Esophagus squamous epithelium (tissue), 5 donors: ENCODE measurements at places on chromosomes 13 and 19.

- no peaks in the 10 kb centered on the region for H3K27me3 ChIP-seq
- peaks cover 26% of the 10 kb centered on the region for H3K4me1 ChIP-seq
- no peak for DNase-seq
- H3K4me3 ChIP-seq: peak overlapping the region; percentile 53
- peak overlapping the region; percentile 74 for H3K27ac ChIP-seq
Observed at GRCh38 chr13:113152691-113152983, 5.8 kb upstream of the PROZ start.

DNA sequence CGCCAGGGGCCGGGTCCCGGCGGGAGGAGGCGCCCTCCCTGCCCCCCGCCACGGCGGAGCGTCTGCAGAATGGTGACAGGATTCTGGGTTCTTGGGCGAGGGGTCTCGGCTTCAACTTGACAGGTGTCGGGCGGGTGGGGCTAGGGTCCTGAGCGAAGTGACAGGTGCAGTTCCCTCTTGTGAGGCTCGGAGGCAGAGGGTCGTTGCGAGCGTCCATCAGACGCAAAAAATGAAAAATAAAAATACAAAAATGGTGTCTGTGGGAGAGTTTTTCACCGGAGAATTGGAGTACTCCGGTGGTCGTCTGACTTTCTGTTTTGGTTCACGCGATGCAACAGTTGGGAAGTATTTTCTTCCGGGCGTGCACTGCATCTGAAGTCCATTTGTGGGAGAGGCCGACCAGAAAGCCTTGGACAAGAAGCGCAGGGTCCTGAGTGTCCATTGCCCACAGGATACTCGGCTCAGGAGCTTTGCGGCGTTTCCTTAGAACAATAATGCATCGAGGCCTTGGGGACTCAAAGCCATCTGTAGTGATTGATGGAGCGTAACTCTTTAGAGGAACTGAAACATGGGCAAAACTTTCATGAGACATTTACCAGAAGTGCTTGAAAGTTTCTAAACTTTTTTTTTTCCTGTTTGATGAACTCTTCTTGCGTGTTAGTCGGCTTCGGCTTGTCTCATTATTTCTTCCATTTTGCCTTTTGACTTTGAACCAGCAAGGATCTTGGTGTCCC lies 759 bp downstream of the RB1 start:
- peak overlapping the region; percentile 100 for H3K27ac ChIP-seq
- peaks cover 8% of the 10 kb centered on the region for H3K4me1 ChIP-seq
- H3K4me3 ChIP-seq: peak overlapping the region; percentile 67
- peaks cover 4% of the 10 kb centered on the region for H3K36me3 ChIP-seq

GRCh38 chr13:41302743-41303142 lies 8.3 kb upstream of the NAA16 start:
- H3K4me3 ChIP-seq: no peak overlapping the region
- H3K36me3 ChIP-seq: no peaks in the 10 kb centered on the region
- no peak for DNase-seq
- H3K4me1 ChIP-seq: no peaks in the 10 kb centered on the region

- peaks cover 4% of the 10 kb centered on the region for H3K4me1 ChIP-seq
- H3K27ac ChIP-seq: no peak overlapping the region
- no peaks in the 10 kb centered on the region for H3K27me3 ChIP-seq
- no peak overlapping the region for H3K4me3 ChIP-seq
- DNase-seq: no peak
- H3K36me3 ChIP-seq: peaks cover 23% of the 10 kb centered on the region
Observed at GRCh38 chr13:110641055-110642015, 26.0 kb downstream of the NAXD start.

GRCh38 chr13:24162604-24163003 lies 2.1 kb downstream of the SPATA13 start:
- no peak overlapping the region for H3K27ac ChIP-seq
- no peaks in the 10 kb centered on the region for H3K36me3 ChIP-seq
- H3K4me3 ChIP-seq: peak overlapping the region; percentile 95
- DNase-seq: no peak
- H3K27me3 ChIP-seq: no peaks in the 10 kb centered on the region
